Choroid plexus epithelial cell (primary cell): ENCODE measurements at places on chromosomes 4 and X.

GRCh38 chr4:75412746-75413145, 101.5 kb downstream of the RCHY1 start:
- DNase-seq = no peak

DNA sequence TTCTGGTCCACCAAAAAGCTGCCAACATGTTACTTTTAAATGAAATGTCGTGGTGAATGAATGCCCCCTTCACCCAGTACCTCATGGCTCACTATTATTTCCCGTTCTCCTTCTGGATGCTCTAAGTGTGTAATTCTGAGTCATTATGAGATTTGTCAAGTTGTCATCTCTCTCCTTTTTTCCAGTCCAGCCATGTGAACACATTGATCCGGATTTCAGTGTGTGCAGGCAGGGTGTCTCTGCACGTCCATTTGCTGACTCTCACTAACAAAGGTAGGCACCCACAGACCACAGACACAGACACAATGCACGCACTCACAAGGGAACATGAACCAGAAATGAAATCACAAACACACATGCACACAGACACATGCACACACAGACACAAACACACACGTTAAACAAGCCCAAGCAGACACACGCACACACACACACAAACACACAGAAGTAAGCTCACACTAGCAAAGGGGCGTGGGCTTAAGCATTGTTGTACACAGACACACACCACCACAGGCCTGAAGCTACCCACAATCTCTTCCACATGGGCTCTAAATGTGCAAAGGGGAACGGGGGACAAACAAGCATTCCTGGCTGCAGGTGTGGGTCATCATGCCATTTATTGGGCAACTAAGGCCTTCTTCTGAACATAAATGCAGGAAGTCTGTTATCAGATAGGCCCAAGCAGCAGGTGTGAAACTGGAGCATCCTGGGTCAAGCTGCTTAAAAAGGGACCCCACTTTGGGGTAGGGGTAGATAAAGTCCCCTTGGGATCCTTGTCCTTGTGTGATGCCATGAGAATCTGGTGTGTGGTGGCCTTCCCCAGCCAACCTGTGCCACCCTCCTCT, 58.1 kb downstream of the NBDY start:
- no peak for DNase-seq

GRCh38 chr4:1004557-1005485, 6.6 kb upstream of the FGFRL1 start:
- no peak for DNase-seq

GRCh38 chrX:32451954-32452695, 759.2 kb downstream of the DMD start:
- no peak for DNase-seq

GRCh38 chr4:104942990-104943743, 203.5 kb upstream of the TET2 start:
- DNase-seq = no peak

DNA sequence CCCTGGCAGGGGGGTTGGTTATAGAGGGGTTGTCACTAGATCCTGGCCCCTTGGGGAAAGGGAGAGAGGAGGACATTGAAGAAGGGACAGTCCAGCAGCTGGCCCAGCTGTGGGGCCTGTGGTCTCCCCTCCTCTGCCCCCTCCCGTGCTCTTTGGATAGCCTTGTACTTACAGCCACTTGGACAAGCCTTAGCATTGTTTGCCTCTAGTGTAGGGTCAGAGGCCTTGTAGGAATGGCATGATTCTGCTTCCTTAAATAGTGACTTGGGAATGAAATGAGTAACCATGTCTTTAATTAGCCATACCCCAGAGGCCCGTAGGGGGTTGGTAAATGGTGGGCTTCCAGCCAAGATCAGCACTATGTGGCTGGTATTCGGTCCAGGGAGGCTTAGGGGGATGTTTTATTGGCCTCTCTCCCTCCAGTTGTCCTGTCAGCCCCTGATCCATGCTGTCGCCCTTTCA, 230.6 kb downstream of the PTTG2 start:
- DNase-seq = peak; percentile 50

DNA sequence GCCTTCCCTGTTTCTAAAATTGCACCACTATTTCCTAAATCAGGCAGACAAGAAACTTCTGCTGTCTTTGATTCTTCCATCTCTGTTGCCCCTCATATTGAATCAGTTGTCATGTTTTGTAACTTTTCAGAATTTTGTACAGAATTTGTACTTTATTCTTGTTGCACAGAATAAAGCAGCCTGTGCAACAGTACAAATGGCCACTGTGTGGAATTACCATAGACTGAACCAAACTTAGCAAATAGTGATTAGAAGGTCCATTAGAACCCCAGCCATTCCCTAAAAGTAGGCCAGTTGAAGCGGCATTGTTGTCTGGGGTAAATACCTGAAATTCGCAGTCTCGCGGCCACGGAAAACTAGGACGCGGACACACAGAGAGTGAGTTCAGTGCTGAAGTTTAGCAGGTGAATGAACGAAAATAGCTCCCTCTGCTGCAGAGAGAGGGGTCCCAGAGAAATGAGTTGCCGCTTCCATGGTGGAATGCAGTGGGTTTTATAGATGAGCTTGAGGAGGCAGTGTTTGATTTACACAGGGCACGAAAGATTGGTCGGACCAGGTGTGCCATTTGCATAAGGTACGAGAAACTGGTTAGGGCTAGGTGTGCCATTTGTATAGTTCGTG, 71.8 kb downstream of the C4orf33 start:
- DNase-seq = peak; percentile 10

- peak; percentile 69 for DNase-seq
Observed at GRCh38 chrX:12771445-12772069, 19.7 kb upstream of the PRPS2 start.

GRCh38 chr4:164821711-164822110, 55.3 kb upstream of the APELA start:
- no peak for DNase-seq

- no peak for DNase-seq
Observed at GRCh38 chrX:40514376-40514775, 66.4 kb upstream of the ATP6AP2 start.
